Fibroblast of gingiva (primary cell): ENCODE measurements at places on chromosomes 16 and 17.
A peak's percentile ranks its signal among the peaks of the same experiment; 100 is the strongest.

DNA sequence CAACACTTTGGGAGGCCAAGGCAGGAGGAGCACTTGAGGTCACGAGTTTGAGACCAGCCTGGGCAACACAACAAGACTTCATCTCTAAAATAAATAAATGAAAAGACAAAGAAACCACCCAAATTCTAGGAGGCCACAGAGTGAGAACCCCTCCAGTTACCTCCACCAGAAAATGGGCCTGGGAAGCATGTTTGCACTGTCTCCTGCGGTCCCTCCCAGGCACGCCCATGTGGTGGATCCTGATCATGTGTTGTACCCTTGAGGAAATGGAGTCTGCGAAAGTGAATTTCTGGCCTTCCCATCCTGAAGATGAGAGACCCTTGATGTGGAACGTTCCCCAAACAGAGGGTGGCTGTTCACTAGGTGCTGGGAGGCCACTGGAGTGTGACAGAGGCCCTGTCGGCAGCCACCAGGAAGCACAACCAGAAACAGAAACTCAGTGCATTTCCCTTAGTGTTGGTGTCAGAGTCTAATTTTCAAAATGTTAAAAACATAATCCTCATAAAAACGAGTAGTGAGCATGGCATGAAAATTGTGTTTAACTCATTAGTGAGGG is 19.2 kb upstream of the USP22 start:
- DNase-seq = no peak

DNA sequence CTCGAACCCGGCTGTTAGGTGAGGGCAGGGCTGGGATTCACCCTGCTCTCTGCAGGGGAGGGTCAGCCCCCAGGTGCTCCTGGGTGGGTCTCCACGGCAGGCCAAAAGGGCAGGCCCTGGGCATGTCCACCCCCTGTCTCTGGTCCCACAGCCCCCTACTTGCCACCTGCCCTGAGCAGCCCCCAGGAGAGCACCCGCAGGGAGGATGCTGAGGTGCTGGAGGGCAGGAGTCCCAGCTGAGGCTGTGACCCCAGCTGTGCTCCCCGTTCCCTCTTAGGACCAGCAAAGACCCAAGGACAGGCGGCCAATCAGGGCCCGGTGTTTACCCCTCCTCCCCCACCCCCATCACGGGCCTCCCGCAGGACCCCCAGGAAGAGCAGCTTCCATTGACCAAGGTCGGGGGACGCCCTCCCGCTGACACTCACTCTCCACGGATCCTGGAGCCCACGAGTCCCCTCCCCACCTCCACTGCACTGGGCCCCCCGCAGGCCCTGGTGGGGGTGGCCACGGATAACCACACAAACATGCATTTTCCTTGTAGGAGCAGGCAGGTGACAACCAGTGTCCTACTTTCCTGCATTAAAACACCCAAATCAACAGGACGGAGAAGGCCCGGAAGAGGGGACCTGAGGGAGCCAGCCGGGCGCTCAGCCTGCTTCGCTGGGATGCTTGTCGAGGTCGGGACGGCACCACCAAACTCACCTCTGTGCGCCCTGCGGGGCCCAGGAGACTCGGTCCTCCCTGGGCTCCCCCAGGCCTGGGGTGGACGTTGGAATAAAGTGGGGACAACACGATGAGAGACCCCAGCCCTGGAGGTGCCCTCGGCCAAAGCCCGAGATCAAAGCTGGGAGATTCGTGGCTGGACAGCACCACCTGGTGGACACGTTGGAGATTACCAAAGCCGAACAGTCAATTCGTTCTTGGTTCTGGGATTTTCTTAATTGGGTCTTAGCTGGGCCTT is 22.5 kb upstream of the ENPP7 start:
- DNase-seq = no peak

- peak; percentile 95 for DNase-seq
These were observed 176.2 kb upstream of the FAM20A start for GRCh38 chr17:68777243-68777855.

DNA sequence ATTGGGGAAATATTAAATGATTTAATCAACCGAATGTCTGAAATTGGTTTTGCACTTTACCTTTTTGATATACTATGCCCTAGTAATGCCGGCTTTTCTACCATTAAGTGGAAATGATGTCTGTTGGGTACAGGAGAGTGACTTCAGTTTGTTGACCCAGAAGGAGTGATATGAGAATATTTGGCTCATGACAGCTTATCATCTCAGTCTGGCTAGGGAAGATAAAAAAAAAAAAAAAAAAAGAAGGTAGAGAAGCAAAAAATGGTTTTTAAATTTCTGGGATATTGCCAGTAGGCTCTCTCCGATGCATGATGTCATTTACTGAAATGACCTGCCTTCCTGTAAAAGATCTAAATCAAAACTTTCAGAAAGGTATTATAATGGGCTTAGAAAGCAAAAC is 69.0 kb downstream of the CNTNAP4 start:
- no peak for DNase-seq

DNA sequence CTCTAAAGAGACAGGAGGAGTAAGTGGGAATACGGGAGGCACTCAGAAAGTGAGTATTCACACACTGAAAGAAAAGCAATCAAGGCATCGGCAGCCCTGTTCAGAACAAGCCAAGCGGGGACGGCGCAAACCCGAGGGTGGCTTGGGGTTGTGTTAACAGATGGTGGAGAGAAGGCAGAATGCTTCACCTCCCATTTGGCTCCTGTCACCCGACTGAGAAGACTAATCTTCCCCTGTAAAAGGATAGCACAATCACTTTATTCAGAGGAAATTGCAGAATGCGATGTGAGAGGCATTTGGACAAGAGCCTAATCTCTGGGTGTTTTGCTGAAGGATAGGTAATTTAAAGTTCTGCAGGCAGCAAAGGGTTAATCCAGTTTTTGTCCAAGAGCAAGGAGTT is 119.3 kb upstream of the WSCD1 start:
- DNase-seq = no peak

DNA sequence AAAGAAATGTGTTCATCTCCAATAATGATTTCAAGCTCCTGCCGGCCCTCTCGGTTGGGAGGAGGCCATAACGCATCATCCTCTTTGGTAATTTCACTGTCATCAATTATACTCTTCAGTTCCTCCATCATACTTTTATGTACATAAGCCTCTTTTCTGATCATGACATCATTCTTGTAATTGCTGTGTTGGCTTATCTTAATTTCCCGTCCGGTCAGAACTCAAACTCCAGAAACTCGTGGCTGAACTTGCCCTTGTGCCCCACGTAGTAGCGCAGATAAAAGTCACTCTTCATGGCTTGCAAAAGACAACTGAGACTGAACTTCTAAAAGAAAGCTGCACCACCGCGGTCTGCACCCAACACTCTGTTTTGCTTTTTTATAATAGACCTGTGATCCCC is 13.6 kb downstream of the TMEM220 start:
- DNase-seq = no peak

DNA sequence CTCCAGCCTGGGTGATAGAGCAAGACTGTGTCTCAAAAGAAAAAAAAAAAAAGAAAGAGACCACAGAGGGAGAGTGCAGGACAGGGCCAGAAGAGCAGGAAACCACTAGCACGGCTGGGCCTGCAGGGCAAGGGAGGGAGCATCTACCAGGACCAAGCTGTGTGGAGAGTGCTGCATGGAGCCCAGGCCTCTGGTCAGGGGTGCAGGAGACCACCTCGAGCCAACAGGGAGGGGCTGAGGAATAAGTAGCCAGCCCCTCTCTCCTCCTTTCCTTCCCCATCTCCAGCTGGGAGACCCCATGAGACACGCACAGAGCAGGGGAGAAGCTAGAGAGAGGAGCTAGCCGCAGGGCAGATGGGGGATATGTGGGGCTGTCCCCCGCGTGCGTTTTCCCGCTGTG is 67.0 kb upstream of the DNAH17 start:
- DNase-seq = no peak

- no peak for DNase-seq
These were observed 169.5 kb downstream of the C16orf78 start for GRCh38 chr16:49542946-49543630.

- DNase-seq = no peak
These were observed 7.6 kb upstream of the CACNG4 start for GRCh38 chr17:66956941-66957340.

DNA sequence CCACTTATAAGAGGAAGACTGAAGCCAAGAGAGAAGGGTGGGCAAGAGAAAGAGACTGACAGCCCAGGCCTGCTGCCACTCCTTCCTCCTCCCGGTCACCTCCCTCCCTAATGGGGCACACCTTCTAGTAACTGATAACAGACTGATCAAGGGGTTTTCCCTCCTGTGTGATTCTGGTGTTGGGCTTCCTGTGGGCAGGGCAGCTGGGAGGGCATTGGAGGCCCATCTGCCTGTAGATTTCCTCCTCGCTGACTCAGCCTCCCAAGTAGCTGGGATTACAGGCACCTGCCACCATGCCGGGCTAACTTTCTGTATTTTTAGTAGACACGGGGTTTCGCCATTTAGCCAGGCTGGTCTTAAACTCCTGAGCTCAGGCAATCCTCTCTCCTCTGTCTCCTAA is 16.2 kb downstream of the CA4 start:
- no peak for DNase-seq

- no peak for DNase-seq
These were observed 38.7 kb downstream of the CPPED1 start for GRCh38 chr16:12764813-12765488.

DNA sequence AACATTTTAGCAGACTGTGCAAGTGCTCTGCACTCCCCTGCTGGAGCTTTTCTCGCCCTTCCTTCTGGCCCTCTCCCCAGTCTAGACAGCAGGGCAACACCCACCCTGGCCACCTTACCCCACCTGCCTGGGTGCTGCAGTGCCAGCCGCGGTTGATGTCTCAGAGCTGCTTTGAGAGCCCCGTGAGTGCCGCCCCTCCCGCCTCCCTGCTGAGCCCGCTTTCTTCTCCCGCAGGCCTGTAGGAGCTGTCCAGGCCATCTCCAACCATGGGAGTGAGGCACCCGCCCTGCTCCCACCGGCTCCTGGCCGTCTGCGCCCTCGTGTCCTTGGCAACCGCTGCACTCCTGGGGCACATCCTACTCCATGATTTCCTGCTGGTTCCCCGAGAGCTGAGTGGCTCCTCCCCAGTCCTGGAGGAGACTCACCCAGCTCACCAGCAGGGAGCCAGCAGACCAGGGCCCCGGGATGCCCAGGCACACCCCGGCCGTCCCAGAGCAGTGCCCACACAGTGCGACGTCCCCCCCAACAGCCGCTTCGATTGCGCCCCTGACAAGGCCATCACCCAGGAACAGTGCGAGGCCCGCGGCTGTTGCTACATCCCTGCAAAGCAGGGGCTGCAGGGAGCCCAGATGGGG is 3.1 kb downstream of the GAA start:
- DNase-seq = no peak

- DNase-seq = no peak
These were observed 12.9 kb downstream of the TTYH2 start for GRCh38 chr17:74226252-74226651.

DNA sequence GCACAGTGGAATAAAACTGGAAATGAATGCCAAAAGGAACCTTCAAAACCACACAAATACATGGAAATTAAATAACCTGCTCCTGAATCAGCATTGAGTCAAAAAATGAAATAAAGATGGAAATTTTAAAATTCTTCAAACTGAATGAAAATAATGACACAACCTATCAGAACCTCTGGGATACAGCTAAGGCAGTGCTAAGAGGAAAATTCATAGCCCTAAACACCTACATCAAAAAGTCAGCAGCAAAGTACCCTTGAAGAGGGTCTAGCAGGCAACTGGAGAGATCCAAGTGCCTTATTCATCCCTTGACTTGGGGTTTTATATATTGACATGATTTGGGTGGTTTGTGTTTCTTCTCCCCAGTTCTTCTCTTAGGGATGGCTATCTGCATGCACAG is 294.1 kb downstream of the PMP22 start:
- no peak for DNase-seq

- DNase-seq = no peak
These were observed 172.6 kb upstream of the CDH13 start for GRCh38 chr16:82454152-82454551.

GRCh38 chr17:81080019-81080418 is 45.1 kb downstream of the BAIAP2 start:
- DNase-seq = no peak

- DNase-seq = no peak
These were observed 404.8 kb upstream of the HSBP1 start for GRCh38 chr16:83402967-83403366.

DNA sequence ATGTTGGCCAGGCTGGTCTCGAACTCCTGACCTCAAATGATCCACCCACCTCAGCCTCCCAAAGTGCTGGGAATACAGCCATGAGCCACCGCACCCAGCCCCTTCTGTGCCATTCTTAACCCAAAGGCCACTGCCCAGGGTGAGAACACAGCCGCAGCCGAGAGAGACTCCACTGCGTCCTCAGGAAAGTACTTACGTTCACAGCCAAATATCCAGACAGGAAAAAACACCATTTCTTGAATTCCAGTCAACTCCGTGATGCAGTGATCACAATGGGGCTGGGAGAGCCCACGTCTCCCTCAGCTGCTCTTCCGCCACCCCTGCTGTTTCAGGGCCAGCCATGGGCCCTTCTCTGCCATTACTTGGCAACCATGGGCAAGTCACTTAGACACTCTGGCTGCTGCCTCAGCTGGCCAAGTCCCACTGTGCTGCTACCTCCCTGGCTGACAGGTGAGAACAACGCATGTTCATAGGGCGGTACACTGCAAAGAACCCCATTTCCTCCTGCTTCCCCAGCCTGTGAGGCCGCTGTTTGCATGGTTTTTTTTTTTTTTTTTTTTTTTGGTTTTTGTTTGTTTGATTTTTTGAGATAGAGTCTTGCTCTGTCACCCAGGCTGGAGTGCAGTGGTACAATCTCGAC is 4.3 kb downstream of the CDIP1 start:
- no peak for DNase-seq

GRCh38 chr16:84959045-84959576 is 52.2 kb downstream of the ZDHHC7 start:
- no peak for DNase-seq

DNA sequence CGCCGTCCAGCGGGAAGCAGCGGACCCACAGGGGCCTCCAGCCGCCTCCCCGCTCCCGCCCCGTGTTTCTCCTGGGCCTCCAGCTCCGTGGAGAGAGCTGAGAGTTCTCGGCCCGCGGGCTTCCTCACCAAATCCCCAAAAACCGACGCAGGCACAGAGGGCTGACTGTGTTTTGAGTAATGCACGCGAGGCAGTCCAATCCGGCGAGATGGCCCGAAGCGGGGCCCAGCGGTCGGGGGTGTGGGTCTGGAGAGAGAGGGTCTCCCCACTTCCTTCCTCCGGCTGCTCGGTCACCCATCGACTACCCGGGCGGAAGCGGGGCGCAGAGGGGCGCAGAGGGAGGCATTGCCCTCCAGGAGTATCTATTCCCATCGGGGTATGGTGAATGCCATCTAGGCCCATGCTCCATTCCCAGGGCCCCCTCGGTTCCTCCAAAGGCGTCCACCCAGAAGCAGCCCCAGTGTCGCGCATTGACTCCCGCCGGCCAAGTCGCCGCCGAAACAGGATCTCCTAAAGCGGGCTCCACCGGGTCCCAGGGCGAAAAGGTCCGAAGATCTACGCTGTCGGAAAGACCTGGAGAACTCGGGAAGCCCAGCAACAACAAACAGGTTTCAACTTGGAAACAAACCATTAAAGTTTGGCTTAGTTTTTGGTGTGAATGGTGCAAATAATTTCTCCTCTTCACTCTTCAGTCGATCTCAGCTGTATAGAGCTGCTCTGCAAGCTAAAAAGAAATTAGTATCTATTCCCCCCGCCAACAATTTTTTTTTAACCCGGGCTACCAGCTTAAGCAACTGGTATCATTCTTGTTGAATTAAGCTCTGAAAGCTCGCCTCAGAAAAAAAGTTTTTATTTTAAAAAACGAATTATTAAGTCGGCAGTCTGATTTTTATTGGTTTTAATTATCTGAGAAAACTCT is 19.2 kb upstream of the HOXB13 start:
- no peak for DNase-seq

- no peak for DNase-seq
These were observed 12.0 kb downstream of the MMP15 start for GRCh38 chr16:58037365-58038057.

GRCh38 chr17:81240761-81241160 is 1.6 kb downstream of the NDUFAF8 start:
- DNase-seq = no peak
